NCI-H187 treated with DMSO at 0.1 percent for 48 hours (cell line): ENCODE measurements at places on chromosomes 4 and X.
A peak's percentile ranks its signal among the peaks of the same experiment; 100 is the strongest.

DNA sequence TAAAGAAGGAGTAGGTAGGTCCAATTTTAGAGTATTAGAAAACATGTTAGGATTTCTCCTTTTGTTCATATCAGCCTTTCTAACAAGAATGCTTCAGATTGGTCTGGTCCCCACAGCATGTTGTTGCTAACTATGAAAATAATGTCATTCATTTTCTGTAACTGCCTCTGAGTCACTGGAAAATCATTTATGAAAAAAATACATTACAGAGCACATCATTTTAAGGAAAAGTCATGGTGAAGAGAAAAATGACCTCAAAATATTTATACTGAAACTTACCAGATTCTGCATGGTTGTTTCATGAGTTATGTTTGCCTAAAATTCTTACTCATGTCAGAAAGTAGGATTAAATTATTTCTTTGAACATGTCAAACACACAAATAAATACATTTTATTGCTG lies 35.2 kb downstream of the DTHD1 start:
- DNase-seq = no peak

GRCh38 chr4:17511051-17511450 lies 839 bp downstream of the QDPR start:
- no peak for DNase-seq

GRCh38 chr4:24489870-24490269 lies 94.5 kb downstream of the DHX15 start:
- DNase-seq = no peak

DNA sequence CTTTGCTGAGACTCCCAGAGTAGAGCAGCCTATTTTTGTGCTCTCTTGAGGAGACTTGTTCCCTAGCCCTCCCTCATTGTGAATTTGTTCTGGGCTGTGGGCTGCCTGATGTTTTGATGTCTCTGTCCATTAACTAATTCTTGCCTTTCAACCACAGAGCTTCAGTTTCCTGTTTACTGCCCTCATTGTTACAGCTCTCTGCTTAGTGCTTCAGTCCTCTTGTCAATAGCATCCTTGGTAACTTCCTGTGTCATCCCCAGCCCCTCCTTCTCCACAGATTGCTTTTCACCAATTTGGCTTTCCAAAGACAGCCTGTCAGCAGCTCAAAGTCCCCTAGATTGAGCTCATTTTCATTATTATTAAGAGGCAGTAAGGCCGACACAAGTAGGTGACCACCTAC lies 69.9 kb downstream of the COX7B2 start:
- DNase-seq = no peak

GRCh38 chrX:138745196-138745595 lies 33.7 kb upstream of the FGF13 start:
- DNase-seq = no peak

- no peak for DNase-seq
Observed at GRCh38 chrX:129565046-129565650, 25.1 kb downstream of the OCRL start.

- DNase-seq = no peak
Observed at GRCh38 chrX:120761810-120762209, 113.9 kb downstream of the CT47B1 start.

- no peak for DNase-seq
Observed at GRCh38 chr4:121648516-121648915, 48.3 kb downstream of the ANXA5 start.

GRCh38 chrX:23732704-23733103 lies 10.4 kb downstream of the ACOT9 start:
- DNase-seq = no peak

- peak; percentile 76 for DNase-seq
Observed at GRCh38 chr4:41693629-41694028, 54.9 kb downstream of the PHOX2B start.

DNA sequence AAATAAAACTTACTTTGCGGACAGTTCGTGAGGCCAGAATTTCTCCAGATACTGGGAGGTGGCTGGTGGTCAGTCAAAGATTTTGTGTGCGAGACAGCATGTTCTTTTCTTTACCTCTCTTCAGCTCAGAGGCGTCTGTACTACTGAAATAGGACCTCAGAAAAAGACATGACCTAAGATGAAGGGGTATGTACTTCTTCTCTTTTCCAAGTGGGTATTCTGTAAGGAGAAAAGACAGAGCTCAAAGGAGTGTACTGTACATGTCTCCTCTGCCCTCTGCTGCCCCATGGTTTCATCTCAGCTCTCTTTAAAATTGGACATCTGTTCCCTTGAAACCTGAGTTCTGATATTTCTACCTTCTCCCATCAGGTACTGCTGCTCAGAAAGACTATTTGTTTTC lies 38.1 kb downstream of the SEPTIN11 start:
- no peak for DNase-seq

DNA sequence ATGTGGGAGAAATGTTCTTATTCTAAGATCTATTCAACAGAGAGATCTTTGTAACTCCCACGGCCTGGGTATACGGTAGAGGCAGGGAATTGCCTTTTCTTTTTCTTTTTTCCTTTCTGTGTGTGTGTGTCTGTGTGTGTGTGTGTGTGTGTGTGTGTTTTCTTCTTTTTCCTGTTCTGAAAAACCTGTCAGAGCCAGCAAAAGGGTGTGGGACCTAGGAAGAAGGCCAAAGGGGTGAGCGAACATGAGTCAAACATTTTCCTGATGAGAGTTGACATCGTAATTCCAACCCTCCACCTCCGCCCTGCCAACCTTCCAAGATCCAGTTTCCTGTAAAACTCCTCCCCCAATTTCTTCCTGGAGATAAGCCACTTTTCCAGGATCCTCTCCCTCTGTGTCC lies 2.8 kb upstream of the CHIC2 start:
- DNase-seq = no peak

DNA sequence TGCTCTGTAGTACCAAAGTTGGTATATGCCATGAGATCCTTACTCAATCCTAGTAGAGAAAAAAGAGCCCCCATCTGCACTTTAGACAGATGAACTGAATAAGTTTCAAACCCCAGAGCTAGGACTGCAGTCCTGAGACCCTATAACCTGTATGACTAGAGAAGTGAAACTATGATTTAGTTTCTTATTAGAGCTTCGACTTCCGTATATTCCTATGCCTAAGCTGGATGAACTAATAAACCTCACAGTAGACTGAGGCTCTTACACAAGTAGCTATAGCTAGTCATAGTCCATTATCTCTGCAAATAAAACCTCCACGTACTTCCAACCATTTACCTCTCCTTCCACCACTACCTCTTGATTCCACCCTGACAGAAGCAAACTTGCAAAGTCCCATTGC lies 6.3 kb upstream of the OTUD4 start:
- no peak for DNase-seq

- no peak for DNase-seq
Observed at GRCh38 chrX:124820738-124821137, 474.4 kb downstream of the SH2D1A start.

DNA sequence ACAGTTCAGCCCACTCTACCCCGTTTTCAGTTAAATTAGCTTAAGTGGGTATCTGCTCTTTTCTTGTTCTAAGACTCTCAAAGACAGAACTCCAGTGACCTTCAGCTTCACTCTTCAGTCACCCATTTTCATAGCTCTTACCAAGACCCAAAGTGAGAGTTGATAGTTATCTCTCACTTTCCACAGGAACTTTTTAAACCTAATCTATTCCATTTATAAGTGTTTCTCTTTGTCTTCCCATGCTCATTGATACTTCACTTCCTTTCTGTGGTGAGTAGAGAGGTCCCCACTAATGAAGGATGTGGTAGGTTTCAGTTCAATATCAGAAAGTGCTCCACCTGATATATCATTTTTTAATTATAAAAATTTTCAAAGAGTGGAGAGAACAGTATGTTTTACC lies 33.4 kb downstream of the COX18 start:
- no peak for DNase-seq

DNA sequence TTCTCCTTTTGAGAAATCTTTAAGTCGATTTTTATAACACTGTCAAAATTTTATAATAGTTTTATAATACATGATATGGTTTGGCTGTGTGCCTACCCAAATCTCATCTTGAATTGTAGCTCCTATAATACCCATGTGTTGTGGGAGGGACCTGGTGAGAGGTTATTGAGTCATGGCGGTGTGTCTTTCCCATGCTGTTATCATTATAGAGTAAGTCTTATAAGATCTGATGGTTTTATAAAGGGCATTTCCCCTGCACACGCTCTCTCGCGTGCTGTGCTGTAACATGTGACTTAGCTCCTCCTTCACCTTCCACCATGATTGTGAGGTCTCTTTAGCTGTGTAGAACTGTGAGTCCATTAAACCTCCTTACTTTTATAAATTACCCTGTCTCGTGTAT lies 364.0 kb upstream of the SPANXN4 start:
- DNase-seq = no peak
